ENCODE measurements at places on chromosomes 16 and 17. TPM values are rescaled to one million over a fixed set of nuclear protein-coding genes. Genes with fewer than 3 reads are reported as not detected.

DNA sequence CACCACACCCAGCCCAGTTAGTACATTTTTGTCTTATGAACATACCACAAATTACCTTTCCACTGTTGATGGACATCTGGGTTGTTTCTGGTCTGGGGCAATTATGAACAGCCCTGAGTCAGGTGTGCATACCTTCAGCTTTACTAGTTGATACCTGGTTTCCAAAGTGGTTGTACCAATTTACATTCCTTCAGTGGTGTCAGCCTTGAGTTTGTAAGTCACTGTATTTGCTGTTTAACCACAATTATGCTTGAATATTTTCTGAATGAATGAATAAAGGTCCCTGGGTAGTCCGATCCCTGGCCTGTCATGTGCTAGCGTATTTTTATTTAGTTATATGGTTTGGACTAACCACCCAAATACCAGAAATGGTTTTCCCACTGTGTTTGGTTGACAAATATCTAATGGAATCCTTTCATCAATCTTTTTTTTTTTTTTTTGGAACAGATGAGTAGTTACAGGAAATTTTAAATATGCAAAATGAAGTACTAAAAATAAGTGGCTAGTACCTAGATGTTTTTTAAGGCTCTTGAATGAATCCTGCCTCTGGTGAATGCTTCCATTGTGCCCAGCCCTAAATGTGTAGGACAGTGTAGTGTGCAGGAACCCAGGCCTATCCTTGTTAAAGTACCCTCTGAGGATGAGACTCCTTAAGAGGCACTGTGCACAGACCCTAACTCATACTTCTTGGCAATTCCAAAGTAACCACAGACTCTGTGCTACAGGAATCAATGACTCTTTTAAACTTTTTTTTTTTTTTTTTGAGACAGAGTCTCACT lies 3.7 kb downstream of the DUSP14 start:
- DNase-seq, result no peak

DNA sequence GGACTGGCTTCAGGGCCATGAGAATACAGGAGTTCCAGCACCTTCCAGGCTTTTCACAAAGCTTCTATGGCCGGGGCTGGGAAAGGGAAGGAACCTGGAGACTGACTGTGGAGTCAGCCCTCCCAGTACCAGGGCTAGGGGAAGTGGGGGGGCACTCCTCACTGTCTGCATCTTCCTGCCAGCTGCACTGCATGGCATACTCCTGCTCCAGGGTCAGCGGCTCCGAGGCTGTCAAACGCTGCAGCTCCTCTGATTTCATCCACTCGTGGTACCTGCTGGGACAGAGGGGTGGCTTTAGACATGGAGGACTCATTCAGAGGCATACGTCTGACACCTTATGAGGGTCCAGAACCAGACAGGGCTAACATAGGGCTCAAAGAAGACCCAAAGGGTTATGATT lies 2.7 kb downstream of the NAT9 start:
- no peak for DNase-seq

DNA sequence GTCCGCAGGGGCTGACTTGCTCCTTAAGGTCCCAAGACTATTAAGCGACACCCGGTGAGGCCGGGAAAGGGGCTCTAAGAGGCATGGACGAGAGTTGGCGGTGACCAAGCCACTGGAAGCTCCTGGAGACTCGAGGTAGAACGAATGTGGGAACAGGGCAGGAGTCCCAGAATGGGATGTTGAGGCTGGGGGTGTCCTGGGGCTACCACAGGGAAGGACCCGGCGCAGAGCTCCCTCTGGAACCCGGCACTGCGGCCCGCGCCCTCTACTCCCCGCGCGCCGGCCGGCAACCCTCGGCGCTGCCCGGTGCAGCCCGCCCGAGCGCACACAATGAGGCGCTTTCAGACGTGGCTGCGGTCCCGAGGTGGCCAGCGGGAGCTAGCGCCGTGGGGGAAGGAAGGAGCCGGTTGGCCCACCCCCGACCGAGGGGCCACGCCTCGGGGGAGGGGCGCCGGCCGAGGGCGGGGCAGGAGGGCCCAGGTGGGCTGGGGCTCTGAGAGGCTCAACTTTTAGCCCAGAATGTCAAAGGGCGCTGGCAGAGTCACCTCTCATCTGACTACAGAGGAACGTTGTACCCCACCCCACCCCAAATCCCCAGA lies at the start of gene CHST6:
Gene CHST6, minus strand, starts transcription at position 366 of the 599 bp plus-strand sequence. CDS start 15,613 bp downstream, outside the sequence.
- peak; percentile 67 for DNase-seq

Gene COG4
- 72.7 TPM for polyA plus RNA-seq

GRCh38 chr17:78610951-78611511 lies 33.8 kb upstream of the DNAH17 start:
- peak; percentile 3 for DNase-seq

DNA sequence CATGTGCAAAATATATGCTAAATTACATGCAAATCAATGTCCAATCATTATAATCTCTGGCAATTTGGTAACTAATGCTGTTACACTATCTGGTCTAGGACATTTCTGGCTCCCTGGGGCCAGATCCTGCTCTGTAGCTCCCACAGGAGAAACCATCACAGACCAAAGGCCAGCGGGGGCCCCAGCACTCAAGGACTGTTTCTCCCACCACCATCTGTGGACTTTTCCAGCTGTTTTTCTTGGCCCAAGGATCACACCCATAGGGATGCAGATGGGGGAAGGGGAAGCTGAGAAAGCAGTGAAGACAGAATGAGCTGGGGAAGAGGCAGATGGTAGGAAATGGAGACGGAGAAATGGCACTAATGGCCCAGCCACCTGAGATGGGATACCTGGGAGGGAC lies at the start of gene HIGD1B:
Gene HIGD1B, plus strand, starts transcription at position 298 of the 400 bp plus-strand sequence. CDS start 270 bp downstream, outside the sequence.
- no peak for DNase-seq

- no peak for DNase-seq
These were observed 14.2 kb downstream of the SNX20 start for GRCh38 chr16:50666658-50667496.

Gene KRT12
- not detected for polyA plus RNA-seq

Gene CES3
- polyA plus RNA-seq, result 1.4 TPM

DNA sequence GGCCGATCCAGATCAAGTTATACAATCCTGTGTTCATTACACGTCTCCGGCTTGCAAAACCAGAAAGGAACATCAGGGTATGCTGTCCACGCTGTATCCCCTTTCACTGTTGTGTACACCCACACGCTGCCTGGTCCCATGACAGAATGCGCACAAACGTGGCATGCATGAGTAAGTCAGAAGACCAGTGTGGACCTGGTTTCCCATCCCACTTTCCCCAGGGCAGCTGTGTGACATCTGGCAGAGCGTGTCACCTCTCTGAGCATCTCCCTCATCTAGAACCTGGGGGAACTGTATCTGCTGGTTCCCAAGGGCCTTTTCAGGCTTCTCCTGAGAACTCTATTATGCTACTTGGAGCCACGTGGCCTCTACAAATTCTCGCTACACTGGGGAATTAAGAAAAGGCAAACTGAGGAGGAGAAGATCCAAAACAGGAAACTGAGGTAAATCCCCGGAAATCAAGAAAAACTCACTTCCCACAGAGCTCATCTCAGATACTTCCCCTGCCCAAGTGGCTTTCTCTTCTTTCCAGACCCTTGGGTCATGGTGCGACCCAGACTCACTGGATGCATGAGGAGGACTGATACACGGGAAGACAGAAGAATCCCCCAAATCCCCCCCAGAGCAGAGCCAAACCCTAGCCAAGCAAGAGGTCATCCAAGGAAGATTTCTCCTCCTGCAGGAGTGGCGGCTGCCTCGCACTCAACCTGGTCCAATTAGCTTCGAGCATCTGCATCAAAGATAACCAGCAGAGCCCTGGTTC lies 139.3 kb downstream of the GAS7 start:
- DNase-seq, result no peak

- DNase-seq, result no peak
These were observed 35.2 kb downstream of the HSBP1 start for GRCh38 chr16:83842756-83843507.

GRCh38 chr17:48643697-48644012 lies 17.5 kb upstream of the HOXB9 start:
- no peak for DNase-seq

DNA sequence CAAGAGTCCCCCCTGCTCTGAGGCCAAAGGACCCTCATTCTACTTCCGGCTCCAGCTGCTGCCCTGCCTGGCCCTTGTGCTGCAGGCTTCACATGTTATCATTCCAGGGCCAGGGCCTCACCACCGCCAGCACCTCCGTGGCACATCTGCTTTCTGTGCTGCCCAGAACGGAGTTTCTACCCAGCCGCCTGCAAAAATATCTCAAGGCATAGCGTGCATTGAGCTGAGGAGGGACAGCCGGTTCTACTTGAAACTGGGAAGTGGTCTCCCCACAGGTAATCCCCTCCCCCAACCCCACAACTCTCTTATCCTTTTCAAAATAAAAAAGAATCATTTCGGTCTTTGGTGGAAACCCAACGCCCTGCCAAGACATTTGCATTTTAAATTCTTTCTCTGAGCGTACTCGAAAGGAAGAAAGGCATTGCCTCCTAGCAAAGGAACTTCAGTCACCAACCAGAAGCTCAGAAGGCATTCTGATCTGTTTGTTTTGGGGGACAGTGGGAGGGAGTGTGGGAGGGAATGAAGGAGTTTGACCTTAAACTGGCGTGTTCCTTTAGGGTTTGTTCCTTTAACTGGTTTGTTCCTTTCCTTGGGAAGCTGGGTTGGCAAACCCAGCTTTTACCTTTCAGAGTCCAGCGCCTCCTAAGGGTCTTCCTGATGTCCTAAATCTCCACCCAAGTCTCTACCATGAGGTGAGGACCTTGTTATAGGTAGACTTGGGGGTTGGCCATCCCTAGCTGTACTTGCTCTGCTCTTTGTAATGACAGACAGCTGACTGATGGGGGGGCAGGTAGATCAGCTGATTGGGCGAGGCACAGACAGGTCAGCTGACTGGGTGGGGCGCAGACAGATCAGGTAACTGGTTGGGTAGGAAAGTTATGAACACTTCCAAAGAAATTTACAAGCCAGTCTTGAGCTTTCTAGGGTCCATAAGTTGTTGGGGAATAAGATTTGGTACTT lies 33.4 kb upstream of the PIK3R6 start:
- no peak for DNase-seq

Gene OR3A3
- not detected for polyA plus RNA-seq

DNA sequence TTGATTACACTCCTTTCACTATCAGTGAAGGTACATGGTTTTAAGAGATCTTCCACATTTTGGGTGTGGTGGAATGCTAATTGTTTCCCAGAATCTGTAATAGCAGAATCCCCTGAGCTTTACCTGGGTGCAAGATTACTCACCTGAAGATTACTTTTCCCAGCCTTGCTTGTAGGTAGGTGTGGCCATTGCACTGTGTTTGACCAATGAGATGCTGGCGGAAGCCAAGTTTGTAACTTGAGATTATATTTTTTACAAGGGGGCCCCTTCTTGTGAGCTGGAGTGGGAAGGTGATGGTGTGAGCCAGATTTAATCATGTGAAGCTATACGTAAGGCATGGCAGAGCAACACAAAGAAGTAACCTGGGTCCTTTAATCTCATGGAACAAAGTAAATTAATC lies 294.3 kb downstream of the TOX3 start:
- no peak for DNase-seq

- no peak for DNase-seq
These were observed 757.0 kb downstream of the CDH11 start for GRCh38 chr16:64364894-64365293.

DNA sequence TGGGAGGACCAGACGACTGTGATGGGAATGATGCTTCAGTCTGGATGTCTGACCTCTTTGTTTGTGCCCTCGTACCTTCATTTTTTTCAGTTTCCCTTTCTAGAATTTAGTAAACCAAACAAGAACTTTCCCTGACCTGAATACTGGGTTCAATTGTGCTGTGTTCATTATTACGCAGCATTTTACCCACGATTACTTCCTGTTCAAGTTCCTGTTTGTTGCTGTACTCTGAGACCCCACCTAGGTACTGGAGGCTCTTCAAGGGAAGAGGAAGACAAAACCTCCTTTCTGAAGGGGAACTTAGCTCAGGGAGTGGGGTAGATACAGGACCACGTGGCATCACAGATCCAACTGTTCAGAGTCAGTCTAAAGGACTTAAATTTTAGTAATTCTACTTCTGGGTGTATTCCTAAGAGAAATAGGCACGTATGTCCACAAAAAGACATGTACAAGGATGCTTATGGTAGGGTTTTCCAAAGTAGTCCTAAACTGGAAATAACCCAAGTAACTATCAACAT lies 9.2 kb upstream of the PRKCB start:
- no peak for DNase-seq

DNA sequence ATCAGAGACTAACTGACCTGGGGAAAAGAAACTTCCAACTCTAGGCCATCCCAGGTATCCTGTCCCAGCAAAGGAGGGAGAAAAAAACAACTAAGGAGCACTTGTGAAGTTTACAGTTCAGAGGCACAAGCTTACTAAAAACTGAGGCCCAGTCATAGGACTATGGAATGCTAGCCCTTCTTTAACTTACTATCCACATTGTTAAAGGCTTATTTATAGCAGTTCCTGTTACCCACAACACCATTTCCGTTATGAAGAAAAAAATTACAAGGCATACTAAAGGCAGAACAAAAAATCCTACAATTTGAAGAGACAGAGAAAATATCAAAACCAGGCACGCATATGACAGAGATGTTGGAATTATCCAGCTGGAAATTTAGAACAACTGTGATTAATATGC lies 159.1 kb downstream of the CDH11 start:
- no peak for DNase-seq

Gene MMP2
- 963 TPM for polyA plus RNA-seq

DNA sequence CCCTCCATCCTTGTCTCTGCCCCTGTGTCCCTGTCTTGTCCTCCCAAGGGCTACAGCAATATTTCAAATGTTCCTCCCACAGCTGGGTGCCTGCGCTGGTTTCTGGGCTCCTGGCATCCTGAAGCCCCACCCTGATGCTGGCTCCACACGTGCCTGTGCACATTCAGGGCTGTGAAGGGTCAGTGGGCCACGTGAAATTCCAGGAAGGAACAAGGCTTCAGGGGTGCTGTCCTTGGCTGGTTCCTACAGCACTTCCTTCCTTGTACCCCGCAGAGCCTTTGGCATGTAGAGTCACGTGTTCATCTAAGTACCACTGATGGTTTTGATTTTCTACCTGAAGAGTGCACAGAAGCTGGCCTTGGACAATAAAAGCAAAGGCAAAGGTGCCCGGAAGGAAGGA lies 57.7 kb upstream of the NLK start:
- DNase-seq, result no peak

DNA sequence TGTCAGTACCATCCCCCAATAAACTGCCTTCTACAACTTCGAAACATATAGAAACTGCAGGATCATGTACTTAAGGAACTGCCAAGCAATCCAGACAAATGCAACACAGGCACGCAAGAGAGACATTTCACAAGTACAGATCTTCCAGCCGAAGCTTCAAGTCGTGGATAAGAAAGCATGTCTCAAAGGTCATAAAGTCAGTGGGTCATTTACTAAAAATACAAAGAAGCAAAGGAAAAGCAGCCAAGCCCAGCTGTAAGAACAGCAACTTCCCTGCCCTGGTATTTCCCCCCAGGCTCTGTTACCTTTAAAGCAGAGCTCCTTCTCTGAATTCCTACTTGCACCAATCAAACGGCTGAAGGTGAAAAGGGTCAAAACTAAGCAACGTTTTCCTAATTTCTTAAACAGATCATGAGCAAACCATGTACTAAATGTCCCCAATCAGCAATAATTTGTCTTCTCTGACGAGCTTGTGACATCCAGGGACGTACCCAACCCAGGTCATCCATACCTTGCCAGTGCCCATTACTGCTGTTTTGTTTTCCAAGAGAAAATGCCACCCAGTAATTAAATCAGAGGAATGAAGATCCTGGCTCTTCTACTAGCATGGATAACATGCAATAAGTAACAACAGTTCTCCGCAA lies 1.7 kb downstream of the AKTIP start:
- no peak for DNase-seq

Gene DVL2
- polyA plus RNA-seq, result 8.3 TPM

GRCh38 chr17:74214484-74215341 lies 1.3 kb downstream of the TTYH2 start:
- no peak for DNase-seq

Gene ZACN
- 0.03 TPM for polyA plus RNA-seq

Data from SK-N-SH (cell line).